Breast epithelium (tissue), 4 donors: ENCODE measurements at places on chromosomes 2 and 18. TPM values are rescaled to one million over a fixed set of nuclear protein-coding genes. Genes with fewer than 3 reads are reported as not detected.

GRCh38 chr2:147542351-147542750 lies 302.5 kb upstream of the ACVR2A start:
- DNase-seq, result no peak

DNA sequence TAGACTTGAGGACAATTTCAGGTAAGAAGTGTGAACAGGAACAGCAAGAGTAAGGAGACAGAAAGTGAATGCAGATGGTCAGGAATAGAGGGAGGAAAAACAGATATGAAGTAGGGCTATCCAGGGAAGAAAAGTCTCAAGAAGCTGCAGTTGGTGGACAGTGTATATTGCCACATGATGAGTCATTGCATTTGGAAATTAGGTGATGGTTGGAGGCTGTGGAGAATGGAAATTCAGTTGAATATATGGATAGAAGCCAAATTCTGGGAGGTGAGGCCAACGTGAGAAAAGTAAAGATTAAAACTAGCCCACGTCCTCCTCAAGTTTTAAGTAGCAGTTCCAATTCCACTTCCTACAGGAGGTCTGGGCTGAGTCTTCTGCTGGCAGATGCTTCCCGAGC lies 158.4 kb downstream of the UBE2E3 start:
- no peak for DNase-seq

GRCh38 chr2:162182395-162182794 lies 30.3 kb upstream of the GCG start:
- no peak for DNase-seq

GRCh38 chr2:19839438-19839837 lies 62.3 kb downstream of the TTC32 start:
- no peak for DNase-seq

LHCGR gene
- 0.64 TPM for total RNA-seq

ATRAID gene
- 243 TPM for total RNA-seq

PXDN gene
- total RNA-seq, result 64.2 TPM
